Left renal cortex interstitium (tissue), 4 donors: ENCODE measurements at places on chromosomes 3 and 15.

GRCh38 chr3:133136114-133137041 lies 98.2 kb downstream of the TMEM108 start:
- DNase-seq: no peak

DNA sequence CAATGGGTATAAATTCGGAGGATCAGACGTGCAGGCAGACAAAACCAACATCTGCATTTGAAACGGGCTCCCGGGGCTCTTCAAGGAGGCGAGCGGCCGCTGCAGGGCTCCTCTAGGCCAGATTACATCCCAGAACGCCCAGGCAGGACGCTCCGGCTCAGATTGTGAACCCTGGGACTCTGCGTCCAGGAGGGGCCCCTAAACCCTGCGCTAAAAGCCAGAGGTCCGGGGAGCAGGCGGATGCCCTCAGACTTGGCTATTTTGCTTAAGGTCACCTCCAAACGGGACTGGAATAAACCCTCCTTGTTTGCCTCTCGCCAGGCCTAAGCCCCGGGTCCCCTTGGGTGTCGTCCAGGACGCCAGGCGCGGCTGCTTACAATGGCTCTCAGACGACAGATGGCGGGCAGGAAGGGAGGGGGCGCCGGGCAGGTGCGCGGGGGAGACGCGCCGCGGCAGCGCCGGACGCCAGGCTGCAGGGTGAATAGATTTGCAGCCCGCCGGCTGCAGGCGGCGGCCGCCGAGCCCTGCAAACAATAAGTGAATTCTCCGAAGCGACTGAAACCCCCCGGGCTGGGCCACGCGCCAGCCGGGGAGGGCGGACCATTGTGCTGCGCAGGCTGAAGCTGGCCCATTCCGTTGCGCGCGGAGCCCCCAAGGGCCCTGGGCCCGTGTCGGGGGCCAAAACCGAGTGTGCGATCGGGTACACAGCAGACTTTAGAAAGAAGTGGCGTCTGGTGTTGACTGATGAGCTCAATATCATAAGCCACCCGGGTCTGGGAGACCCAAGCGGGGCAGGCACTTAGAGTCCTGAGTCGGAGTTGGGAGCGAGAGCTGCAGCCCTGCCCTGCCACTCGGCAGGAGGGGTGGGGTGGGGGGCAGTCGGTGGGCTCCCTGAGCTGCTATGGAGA lies 32.3 kb upstream of the AMOTL2 start:
- DNase-seq: no peak

DNA sequence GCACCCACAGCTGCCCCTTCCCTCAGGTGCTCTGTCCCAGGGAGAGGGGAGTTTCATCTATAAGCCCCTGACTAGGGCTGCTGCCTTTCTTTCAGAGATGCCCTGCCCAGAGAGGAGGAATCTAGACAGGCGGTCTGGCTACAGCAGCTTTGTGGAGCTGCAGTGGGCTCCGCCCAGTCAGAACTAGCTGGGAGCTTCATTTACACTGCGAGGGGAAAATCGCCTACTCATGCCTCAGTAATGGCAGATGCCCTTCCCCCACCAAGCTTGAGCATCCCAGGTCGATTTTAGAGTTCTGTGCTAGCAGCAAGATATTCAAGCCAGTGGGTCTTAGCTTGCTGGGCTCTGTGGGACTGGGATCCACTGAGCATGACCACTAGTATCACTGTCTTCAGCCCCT lies 181.2 kb upstream of the RARB start:
- DNase-seq: no peak

DNA sequence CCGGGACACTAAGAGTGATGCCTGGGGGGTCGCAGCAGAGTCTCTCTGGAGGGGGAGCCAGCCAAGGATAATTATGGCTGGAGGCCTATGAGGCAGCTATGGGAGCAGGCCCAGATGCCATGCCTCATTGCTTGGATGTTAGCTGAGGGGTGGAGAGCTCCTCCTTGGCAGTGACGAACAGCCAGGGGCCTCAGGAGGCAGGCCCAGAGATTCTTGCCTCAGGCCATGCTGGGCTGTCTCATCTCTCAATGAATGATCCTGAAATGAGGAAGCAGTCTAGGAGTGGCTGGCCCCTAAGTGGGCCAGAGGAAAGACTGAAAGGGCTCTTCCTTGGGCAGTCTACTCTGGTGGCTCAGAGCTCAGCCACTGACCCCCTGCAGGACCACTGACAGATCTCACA lies 21.3 kb downstream of the KIF9 start:
- no peak for DNase-seq
